ENCODE measurements at places on chromosomes 16 and 17. TPM values are rescaled to one million over a fixed set of nuclear protein-coding genes. Genes with fewer than 3 reads are reported as not detected.

GRCh38 chr16:14219983-14220382 is 148.9 kb downstream of the MRTFB start:
- no peak for DNase-seq

DNA sequence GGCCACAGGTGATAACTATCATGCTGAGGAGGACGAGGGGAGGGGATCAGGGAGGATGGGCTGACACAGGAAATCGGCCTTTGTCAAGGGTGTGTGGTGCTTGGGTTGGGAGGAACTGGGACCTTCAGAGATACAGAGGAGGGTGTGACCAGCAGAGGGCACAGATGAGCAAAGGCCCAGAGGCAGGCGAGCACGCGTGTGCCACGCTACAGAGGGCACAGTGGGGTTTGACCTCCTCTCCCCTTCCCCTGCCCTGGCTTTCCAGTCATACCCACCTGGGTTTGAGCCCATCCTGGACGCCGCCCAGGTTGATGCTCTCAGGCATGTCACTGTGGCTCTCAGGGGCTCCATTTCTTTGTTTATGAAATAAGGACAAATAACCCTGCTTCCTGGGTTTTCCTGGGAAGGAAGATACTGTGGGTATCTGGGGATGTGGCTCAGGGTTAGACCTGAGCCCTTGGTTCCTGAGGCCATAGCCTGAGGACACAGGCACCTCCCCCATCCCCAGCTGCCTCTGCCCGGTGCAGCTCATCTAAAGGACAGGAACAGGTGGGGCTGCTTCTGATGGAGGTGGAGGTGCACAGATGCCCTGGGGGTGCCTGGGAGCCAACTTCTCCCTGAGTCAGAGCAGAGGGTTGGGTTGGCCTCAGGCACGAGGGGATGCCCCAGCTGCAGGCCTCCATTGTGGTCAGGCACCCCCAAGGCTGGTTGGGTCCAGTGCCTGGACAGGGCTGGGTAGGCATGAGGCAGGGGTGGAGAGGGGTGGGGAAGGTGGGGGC is 51.8 kb downstream of the BEAN1 start:
- DNase-seq: peak; percentile 68

GRCh38 chr17:3770466-3770865 is 30.5 kb downstream of the ITGAE start:
- DNase-seq: no peak

DNA sequence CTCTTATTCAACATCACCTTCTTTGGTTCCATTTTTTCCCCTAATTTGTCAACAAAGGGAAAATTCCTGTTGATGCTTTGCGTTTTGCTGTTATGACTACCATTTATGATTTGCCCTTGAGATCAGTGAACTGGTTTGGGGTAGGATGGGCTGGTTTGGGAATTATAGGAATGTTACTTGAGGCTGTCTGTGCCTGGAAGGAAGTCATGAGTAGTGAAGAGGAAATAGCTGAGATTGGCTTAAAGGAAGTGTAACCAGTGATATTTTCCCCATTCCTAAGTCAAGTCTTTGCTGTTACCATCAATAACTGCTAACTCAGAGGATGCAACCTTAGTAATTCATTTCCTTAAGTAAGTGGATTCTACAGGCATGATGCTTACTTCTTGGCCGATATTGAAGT is 179.2 kb downstream of the MAP2K6 start:
- no peak for DNase-seq

Gene RPRML
- total RNA-seq: not detected

Gene ABI3
- 0.24 TPM for total RNA-seq

- no peak for DNase-seq
Observed at GRCh38 chr17:77819497-77819896, 139.0 kb upstream of the TNRC6C start.

GRCh38 chr17:40063901-40064531 is 1.3 kb downstream of the THRA start:
- DNase-seq: no peak

Gene RNF112
- total RNA-seq: 0.24 TPM

GRCh38 chr17:56754523-56755208 is 79.1 kb downstream of the C17orf67 start:
- DNase-seq: peak; percentile 40

Gene MT2A
- 715 TPM for total RNA-seq

Gene ZPBP2
- total RNA-seq: not detected

Gene SULT1A3
- total RNA-seq: 6.0 TPM

Gene CYB5B
- total RNA-seq: 111 TPM

GRCh38 chr17:64240741-64241347 is 22.2 kb downstream of the TEX2 start:
- DNase-seq: peak; percentile 99

Gene SLFN14
- total RNA-seq: not detected

DNA sequence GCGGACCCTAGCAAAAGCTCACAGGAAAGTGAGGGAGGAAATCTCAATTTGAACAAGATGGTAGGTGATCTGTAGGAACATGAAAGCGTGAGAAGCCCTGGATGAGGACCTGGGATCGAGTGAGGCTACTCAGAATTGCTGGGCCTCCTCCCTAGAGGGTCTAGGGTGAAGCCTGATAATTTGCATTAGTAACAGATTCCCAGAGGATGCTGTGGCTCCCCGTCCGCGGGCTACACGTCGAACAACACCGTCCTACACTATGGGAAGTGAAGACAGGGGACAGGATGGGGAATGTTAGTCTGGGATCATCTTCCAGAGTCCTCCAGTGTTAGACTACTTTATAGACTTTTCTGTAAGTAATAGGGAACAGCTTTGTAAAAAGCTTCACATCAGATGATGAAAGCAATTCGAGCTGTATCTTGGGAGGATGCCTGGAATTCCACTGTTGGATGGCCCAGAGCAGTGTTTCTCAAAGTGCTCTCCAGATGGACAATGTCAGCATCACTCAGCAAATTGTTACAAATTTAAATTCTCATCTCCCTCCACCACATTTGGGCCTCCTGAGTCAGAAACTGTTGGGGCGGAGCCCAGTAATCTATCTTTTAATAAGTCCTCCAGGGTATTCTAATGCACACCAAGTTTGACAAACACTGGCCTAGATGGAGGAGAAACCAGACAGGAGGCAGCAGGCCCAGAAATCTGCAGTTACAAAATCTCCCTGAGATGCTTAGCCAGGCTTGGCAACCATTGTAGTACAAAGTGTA is 6.5 kb downstream of the FNDC8 start:
- DNase-seq: no peak

Gene LCMT1
- total RNA-seq: 33.7 TPM

DNA sequence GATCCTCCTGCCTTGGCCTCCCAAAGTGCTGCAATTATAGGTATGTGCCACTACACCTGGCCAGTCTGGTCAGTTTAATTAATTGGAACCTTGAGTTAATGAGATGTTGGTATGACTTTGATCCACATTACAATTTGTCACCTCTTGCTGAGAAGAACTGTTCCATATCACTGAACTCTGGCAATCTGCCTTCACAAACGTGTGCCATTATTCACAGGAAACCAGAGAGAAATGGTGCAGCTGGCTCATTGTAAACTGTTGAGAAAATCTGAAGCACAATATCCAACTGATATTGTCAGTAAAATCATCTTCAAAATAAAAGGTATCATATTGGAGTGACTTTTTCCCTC is 39.3 kb upstream of the YPEL2 start:
- DNase-seq: no peak

DNA sequence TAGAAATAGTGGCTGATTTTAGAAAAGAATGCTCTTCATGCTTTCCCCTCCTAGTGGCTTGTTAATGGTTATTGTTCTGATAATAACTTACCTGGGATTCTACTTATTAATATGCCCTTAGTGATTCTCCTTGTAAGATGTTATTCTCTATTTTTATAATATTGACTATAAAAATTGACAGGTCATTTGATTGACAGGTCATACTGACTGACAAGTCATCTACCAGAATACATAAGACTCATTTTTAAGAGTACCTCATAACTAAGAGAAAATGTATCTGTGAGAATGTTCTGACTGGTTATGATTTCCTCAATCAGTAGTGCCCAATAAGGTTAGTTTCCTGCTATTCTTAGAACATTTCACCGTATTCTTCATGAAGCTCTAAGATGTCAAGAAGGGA is 8.6 kb upstream of the COX10 start:
- no peak for DNase-seq

Gene APOH
- not detected for total RNA-seq

DNA sequence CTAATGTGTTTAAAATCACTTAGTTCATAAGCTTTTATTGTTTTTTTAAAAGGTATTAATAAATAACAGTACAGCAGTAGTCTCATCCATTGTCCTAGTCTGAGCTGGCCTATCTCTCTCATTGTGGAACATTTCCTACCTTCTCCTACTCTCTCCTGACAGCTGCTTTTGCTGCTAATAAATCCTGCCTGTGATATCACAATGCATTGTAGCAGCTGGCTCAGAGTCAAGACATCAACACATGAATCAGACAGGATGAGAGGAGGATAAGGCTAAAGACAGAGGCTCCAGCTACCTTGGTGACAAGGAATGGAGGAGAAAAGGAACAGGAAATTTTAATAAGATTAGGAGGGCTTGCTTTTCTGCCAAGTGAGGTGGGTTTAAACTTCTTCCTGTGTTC is 626.1 kb downstream of the HS3ST4 start:
- no peak for DNase-seq

Gene BTBD17
- not detected for total RNA-seq

Gene PTX4
- not detected for total RNA-seq

GRCh38 chr16:16183562-16183961 is 39.7 kb downstream of the ABCC6 start:
- no peak for DNase-seq

GRCh38 chr17:81251094-81251708 is 12.1 kb downstream of the NDUFAF8 start:
- no peak for DNase-seq

Gene HSPB9
- not detected for total RNA-seq

DNA sequence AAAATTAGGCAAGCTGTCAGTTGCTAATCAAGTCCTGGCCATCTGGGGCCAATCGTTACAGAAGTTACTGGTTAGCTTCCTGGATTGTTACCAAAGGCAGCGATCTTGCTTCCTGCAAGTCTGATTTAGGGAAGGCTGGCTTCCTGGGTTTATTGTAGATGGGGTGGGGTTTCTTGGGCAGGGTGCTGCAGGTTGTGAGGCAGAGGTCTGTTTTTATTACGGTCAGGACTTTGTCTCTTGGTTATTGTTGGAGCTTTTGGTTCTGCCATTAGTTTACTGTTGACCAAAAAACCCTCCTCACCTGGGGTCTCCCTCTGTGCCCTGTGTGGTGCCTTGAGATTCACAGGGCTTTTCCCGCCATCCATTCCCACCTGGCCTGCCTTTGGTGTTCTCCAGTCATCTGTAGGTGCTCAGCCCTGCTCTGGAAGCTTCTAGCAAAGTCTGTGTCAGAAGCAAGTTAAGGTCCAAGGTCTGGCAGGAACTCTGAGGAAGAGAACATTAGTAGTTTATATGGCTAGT is 36.9 kb downstream of the SLC47A1 start:
- DNase-seq: no peak

DNA sequence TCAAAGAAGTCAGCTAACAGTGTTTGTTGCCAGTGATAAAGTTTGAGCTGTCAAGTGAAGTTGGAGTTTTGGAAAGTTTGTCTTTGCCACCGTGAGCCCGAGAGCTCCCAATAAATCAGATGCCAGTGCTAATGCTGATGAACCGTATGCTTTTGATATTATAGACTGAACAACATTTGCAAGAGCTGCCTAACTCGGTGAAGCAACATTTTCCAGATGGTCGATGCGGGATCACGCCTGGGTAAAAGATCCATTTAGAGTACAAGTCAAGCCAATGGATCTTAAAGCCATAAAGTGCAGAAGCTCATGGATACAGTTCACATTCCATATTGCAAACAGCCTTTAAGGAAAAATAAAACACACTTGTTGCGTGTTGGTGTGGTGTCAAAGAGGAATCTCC is 9.6 kb downstream of the BANP start:
- no peak for DNase-seq

GRCh38 chr16:22092143-22092933 is at the start of gene VWA3A:
Gene VWA3A (plus strand): TSS chr16:22092541. CDS start chr16:22092638, 97 bp downstream.
- no peak for DNase-seq

DNA sequence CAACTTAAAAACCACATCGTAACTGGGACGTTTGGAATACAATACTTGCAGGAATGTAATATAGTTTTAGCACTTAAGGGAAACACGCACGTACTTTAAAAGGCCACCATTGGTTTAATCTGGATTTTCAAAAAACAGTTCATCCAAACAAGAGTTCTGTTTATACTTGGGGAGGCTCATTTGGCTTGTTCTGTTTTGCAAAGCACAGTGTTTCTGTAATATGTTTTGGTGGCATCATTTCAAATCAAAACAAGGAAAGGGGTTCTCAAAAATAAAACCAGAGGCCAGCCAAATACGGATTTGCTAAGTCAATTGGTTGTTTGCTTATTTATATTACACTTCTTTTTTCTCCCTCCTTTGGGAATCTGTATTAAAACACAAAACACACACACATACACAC is 656.1 kb upstream of the SOX9 start:
- DNase-seq: no peak

Gene ZNF207
- total RNA-seq: 151 TPM

Gene TEDC2
- 10.2 TPM for total RNA-seq

- DNase-seq: no peak
Observed at GRCh38 chr16:69253870-69254341, 57.2 kb upstream of the VPS4A start.

Gene CD300LF
- not detected for total RNA-seq
